ENCODE measurements at places on chromosomes 13 and 19.

GRCh38 chr13:94309997-94310855 is 169.3 kb downstream of the DCT start:
- DNase-seq: no peak

DNA sequence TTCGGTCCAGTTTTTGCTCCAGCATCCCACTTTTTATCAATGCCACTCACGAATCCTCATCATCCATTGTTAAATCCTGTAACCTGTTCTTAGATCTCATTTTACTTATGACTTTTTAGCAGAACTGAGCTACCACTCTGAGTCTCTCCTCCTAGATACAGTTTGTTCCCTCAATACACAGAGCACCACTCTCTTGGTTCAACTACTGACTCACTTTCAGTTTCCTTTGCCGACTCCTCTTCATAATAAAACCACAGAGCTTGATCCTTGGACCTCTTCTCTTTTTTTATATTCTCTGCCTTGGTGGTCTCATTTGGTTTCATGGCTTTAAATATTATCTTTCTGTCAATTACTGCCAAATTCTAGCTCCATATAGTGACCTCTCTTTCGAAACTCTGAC is 150.3 kb downstream of the SLITRK5 start:
- no peak for DNase-seq

DNA sequence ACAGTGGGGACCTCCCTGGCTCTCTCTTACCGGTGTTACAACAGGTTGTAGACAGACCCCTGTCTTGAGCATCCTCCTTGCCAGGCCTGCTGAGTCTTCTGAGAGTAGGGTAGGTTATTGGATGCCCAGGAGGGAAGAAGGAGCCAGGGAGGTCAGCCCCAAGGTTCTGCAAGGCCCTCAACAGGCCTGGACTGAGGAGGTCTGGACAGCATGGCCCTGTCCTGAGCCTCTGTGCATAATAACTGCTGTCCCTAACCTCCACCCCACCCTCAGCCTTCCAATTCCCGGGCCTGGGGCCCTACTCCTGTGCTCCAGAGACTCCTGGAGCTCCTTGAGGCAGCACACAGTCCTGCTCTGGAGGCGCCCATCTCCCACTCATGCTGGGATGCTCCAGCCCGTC is 336 bp downstream of the CD22 start:
- no peak for DNase-seq

DNA sequence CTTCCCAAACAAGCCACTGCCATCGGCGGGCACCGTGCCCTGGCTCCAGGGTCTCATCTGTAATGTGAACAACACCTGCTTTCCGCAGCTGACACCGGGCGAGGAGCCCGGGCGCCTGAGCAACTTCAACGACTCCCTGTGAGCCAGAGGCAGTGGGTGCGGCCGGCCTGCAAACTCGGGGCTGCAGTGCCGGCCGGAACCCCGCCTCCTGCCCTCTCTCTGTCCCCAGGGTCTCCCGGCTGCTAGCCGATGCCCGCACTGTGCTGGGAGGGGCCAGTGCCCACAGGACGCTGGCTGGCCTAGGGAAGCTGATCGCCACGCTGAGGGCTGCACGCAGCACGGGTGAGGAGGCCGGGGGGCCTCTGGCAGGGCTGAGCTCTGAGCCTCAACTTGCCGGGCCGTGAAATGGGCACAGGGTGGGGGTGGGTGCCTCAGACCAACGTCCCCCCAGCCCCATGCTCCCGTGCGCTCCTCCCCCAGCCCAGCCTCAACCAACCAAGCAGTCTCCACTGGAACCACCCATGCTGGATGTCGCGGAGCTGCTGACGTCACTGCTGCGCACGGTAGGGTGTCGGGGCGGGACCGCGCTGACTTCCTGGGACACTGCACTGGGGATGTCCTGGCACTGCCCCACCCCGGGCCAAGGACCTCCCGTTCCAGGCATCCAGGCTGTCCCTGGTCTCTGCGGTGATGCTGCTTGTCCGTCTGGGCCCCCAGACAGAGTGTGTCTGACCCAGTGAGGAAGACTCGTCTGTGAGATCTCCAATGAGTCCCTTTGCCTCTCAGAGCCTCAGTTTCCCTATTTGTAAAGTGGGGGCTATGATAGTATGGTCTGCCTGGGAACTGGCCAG is 2.2 kb downstream of the ABCA7 start:
- no peak for DNase-seq

DNA sequence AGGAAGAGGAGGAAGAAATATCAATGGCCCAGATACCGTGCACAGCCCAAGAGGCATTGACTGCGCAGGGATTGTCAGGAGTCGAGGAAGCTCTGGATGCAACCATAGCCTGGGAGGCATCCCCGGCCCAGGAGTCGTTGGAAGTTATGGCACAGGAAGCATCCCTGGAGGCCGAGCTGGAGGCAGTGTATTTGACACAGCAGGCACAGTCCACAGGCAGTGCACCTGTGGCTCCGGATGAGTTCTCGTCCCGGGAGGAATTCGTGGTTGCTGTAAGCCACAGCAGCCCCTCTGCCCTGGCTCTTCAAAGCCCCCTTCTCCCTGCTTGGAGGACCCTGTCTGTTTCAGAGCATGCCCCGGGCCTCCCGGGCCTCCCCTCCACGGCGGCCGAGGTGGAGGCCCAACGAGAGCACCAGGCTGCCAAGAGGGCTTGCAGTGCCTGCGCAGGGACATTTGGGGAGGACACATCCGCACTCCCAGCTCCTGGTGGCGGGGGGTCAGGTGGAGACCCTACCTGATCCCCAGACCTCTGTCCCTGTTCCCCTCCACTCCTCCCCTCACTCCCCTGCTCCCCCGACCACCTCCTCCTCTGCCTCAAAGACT is 36.0 kb downstream of the KEAP1 start:
- no peak for DNase-seq

DNA sequence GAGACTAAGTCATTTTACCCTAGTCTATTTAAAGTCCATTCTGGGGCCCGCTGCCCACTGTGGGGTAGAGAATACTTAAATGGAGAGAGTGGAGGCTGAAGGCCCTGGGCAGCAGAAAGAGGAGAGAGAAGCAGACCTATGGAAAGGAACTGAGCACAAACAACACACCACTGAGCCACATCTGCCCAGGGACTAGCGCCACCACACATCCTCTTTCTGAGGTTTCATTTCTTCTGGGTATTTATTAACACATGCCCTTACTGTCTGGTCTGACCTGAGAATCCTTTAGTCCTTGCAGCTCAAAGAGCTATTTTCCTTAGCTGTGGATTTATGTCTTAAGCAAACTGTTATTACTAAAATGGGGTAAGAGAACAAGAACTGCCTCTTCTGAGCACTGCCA is 154.0 kb downstream of the NALCN start:
- DNase-seq: no peak

DNA sequence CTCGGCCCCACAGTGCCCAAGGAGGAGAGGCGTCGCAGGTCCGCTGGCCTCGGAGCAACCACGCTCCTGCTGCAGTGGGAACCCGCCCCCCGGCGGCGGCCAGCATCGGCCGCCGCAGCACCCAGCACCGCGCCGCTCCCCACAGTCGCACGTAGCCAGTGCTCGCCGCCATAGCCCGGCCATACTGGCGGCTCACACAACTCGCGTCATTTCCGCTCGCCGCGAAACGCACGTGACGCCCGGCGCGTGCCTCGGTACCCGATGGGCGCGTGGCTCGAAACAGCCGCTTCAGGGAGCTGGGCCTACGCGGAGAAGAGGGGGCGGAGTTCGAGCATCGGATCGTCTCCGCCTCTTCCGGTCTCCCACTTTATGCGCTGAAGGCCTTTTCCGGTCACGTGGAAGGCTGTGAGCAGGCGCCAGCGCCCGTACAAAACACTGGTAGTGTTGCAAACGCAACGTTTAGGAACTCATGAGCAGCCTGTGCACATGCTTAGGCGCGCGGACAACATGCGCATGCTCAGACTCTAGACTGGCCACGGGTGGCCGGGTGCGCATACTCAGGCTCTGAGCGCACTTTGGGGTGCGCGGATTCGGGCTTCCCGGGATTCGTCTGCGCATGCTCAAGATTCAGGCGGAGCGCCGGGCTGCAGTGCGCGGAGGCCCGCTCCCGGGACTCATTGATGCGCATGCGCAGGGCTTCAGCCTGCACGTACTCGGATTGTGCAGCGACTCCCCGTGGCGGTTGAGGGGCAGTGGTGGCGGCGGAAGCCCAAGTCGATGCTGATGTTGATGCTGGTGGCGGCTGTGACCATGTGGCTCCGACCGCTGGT is at the start of the genes CATSPERD and LONP1:
Gene CATSPERD, plus strand, starts transcription at position 677 of the 830 bp plus-strand sequence. Its CDS starts 101 bp downstream, at position 778.
Gene LONP1, minus strand, starts transcription at position 186 of the 830 bp plus-strand sequence. Its CDS starts 14 bp downstream, at position 172.
- peak; percentile 98 for DNase-seq

GRCh38 chr19:54937926-54938325 is 9.4 kb downstream of the NLRP7 start:
- DNase-seq: no peak

DNA sequence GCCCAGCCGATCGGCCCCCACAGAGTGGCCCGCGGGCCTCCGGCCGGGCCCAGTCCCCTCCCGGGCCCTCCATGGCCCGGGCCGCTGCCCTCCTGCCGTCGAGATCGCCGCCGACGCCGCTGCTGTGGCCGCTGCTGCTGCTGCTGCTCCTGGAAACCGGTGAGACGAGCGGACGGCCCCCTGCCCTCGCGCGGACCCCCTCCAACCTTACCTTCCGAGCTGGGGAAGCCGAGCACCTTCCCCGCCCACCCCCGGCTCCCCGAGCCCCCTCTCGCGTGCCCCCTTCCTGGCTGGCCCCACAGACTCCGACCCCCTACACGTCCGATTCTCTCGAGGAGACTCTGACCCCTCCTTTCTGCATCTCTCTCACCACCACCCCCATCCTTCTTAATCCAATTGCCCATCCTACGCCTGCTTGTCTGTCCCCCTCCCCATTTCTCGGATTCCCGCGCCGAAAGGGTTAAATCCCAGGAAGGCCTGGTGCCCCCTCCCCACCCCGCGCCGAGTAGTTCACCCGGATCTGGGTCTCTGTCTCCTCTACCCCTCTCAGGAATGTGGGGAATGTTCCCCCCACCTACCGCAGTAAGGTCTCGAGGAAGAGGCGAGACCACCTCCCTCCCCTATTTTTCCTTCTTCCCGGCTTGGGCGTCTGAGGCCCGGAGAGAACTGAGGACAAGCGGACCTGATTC is 502 bp downstream of the NECTIN2 start:
- no peak for DNase-seq

- DNase-seq: no peak
Observed at GRCh38 chr19:36060430-36060829, 5.7 kb downstream of the WDR62 start.

DNA sequence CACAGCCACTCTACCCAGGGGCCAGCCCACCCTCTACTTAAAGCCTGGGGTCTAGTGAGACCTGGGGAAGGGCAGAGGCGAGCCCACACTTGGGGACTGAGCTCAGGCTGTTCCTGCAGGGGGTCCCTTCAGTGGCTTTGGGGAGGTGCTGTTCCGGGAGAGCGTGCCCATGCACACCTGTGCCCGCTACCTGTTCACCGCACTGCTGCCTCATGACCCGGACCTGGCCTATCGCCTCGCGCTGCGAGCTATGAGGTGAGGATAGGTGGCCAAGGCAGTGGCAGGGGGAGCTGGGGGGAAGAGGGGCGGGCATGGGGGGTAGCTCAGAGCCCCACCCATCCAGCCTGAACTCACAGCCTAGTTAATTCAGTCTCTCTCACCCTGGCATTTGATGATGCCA is 24.0 kb downstream of the ZSWIM4 start:
- DNase-seq: no peak

GRCh38 chr19:10756791-10757190 is 38.9 kb downstream of the DNM2 start:
- no peak for DNase-seq

- DNase-seq: no peak
Observed at GRCh38 chr19:22422211-22422610, at the start of gene ZNF98. TSS of gene ZNF98 (minus strand) at chr19:22422346. CDS start at chr19:22422224, 122 bp downstream.

DNA sequence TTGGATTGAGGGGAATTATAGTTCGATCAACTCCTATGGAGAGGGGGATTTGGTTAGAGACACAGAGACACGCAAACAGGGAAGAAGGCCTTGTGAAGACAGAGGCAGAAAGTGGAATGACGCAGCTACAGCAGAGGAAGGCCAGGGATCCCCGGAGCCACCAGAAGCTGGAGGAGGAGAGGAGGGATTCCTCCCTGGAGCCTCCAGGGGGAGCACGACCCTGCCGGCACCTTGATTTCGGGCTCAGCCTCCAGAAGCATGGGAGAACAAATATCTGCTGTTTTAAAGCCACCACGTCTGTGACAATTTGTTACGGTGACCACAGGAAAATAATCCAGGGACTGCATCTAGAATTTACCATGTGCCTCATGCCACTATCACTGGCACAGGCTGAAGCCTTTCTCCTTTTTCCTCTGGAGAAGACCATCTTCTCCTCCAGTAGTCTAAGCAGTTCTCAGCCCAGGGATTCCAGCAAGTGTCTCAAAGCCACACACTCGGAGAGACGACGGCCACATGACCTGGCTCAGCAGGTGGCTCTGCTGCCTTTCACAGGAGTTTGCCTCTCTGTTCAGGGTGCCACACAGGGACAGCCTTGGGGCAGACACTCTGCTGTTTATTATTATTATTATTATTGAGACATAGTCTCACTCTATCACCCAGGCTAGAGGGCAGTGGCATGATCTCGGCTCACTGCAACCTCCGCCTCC is 39.9 kb upstream of the CCNE1 start:
- DNase-seq: no peak

DNA sequence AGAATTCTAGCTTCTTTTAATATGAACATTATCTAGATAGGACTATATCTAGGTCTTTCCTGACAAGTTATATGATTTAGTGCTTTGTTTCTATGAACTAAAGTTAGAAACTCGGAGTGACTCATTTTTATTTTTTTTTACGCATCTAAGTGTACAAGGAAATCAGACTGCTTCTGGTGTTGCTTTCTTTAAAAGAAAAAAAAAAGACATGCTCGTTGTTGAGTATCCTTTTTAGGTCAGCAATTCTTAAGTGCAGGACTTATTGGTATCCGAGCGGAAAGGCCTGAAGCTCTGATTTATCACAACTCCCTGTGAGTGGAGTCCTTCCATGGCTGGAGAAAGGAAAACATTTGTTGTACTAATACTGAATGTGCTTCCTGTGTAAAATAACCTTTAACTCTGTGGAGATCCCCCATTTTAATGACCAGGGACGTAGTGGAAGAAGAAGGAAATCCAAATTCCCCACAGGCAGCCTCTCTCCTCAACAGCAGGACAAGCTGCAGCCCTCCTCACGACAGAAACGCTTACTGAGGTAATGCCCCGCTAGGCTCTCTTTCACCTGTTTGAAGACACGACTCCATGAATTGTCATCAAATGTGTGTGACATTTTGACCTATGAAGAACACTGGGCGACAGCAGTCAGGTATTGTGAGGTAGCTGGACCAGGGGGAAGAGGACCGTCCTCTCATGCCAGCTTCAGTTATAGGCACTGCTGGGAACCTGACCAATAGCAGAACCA is 17.9 kb upstream of the POMP start:
- no peak for DNase-seq

GRCh38 chr19:38209152-38209551 is 14.9 kb downstream of the DPF1 start:
- DNase-seq: no peak
